Activated naive CD8-positive, alpha-beta T cell treated with anti-CD3 and anti-CD28 coated beads for 36 hours (primary cell): ENCODE measurements at places on chromosomes 4 and X. TPM values are rescaled to one million over a fixed set of nuclear protein-coding genes. Genes with fewer than 3 reads are reported as not detected.

The ART3 gene
- 0.60 TPM for total RNA-seq

The SYN1 gene
- 1.4 TPM for total RNA-seq

The PCGF3 gene
- total RNA-seq, result 19.7 TPM

The AFP gene
- total RNA-seq, result not detected

The SYP gene
- total RNA-seq, result 4.6 TPM

The ACSL1 gene
- total RNA-seq, result 15.9 TPM

The IL13RA1 gene
- total RNA-seq, result 0.42 TPM

The VCX gene
- not detected for total RNA-seq

The RNF128 gene
- total RNA-seq, result not detected

The HSD17B13 gene
- not detected for total RNA-seq

The RNF212 gene
- total RNA-seq, result 3.8 TPM

The ZCCHC18 gene
- 5.8 TPM for total RNA-seq

The TXK gene
- total RNA-seq, result 14.2 TPM

GRCh38 chr4:5188130-5188529 is 136.8 kb downstream of the STK32B start:
- H3K27ac ChIP-seq, result no peak overlapping the region
- no peak overlapping the region for H3K4me3 ChIP-seq
- H3K27me3 ChIP-seq, result peaks cover 6% of the 10 kb centered on the region
- DNase-seq, result no peak
- H3K4me1 ChIP-seq, result no peaks in the 10 kb centered on the region
- H3K36me3 ChIP-seq, result no peaks in the 10 kb centered on the region

- H3K4me1 ChIP-seq, result peaks cover 24% of the 10 kb centered on the region
- no peak for DNase-seq
- peaks cover 13% of the 10 kb centered on the region for H3K27me3 ChIP-seq
- H3K4me3 ChIP-seq, result no peak overlapping the region
- no peaks in the 10 kb centered on the region for H3K36me3 ChIP-seq
These were observed 24.8 kb upstream of the RBPJ start for GRCh38 chr4:26296021-26296420.

DNA sequence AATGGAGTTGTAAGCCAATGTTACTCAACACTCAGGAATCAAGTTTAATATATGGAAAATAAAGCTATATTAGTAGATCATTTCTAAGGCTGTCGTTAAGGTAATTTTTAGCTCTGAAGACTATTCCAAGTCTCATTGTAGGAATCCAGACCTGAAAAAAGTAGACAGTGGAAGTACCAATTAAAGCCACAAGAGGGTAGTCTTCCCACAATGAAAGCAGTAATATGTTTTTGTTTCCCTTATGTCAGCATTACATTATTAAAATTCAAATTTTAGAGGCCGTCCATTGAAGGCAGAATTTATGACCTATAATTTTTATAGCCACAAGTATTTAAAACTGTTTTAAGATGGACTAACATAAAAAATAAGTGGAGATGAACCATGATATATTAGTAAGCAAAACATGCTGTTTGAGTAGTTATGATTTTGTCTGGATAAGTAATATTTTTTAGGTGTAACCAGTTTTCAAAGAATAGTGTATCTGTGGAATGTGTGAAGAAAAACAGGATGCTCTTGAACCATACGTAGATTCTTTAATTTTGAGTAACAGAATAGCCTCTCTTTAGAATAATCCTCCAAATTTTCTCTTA is 372.6 kb upstream of the TECRL start:
- no peaks in the 10 kb centered on the region for H3K4me1 ChIP-seq
- no peak for DNase-seq
- no peaks in the 10 kb centered on the region for H3K27me3 ChIP-seq
- no peak overlapping the region for H3K4me3 ChIP-seq
- no peak overlapping the region for H3K27ac ChIP-seq

DNA sequence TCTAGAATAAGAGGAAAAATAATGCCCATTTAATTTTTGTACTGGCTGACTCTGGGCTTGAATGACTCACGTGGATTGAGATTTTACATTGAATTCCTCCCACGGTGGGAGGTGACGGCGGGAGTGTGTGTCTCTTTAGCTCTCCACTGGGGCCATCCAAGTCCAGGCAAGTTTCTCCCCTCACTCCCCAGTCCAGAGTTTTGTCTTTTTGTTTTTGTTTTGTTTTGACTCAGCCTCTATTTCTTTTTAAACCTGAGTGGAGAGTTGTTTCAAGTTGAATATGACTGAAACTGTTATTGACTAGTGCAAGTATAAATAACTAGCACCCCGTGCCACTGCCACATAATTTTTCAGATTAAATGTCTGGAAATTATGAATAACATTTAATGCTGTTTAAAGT is 13.6 kb downstream of the CHST7 start:
- H3K4me3 ChIP-seq, result no peak overlapping the region
- H3K27me3 ChIP-seq, result no peaks in the 10 kb centered on the region
- H3K27ac ChIP-seq, result no peak overlapping the region
- H3K36me3 ChIP-seq, result no peaks in the 10 kb centered on the region

- no peaks in the 10 kb centered on the region for H3K36me3 ChIP-seq
- no peak for DNase-seq
- no peak overlapping the region for H3K4me3 ChIP-seq
- no peaks in the 10 kb centered on the region for H3K4me1 ChIP-seq
These were observed 443.6 kb upstream of the AR start for GRCh38 chrX:67100031-67100884.

DNA sequence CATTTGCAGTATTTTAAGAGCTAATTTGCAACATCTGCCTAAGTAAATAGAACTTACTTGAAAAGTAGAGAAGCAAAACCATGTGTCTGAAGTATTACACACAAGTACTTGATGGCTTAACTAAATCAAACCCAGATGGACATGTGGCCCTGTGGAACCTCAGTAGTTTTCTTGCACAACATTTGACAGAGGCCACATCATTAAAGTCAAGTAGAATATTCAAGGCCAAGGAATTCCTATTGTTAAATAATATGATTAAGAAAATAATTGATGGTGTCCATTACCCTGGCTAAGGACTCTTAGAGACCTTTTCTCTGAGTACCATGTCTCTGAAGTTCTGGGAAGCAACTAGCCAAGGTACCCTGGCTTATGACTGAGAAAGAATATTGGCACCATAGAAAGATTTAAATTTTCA is 135.4 kb upstream of the OTUD4 start:
- H3K4me1 ChIP-seq, result no peaks in the 10 kb centered on the region
- H3K27me3 ChIP-seq, result peaks cover 8% of the 10 kb centered on the region
- DNase-seq, result no peak
- no peak overlapping the region for H3K27ac ChIP-seq
- no peak overlapping the region for H3K4me3 ChIP-seq

- no peaks in the 10 kb centered on the region for H3K36me3 ChIP-seq
- no peaks in the 10 kb centered on the region for H3K4me1 ChIP-seq
- no peak for DNase-seq
- no peak overlapping the region for H3K27ac ChIP-seq
These were observed 109.0 kb downstream of the RPS6KA6 start for GRCh38 chrX:84078991-84079390.

DNA sequence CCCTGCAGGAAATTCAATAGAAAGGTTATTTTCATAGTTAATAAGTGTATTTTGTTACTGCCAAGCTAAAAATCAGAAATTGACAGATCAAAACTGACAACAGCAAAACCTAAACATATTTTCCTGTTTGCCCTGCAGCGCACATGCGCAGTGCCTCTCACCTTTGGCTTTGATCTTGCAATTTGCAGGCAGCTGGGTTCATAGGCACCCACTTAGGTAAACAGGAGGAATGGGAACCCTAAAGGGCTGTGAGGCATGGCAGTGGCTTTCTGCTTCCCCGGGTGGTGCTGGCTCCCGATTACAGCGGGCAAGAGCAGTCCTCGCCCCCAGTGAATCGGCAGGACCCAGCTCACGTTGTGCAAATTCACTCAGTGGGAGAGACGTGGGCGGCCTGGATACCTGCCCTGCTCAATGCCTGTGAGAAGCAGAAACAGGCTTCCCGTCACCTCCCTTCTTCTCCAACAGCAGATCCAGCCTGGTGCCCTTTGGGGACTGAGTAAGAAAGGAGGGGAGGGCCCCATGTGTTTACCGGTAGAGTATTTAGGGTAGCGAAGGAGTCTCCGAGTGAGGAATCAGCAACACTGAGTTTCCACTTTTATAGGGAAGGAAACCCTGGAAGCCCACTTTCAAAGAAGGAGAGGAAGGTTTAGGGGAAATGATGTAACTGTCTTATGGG is 25.7 kb downstream of the CCKAR start:
- no peaks in the 10 kb centered on the region for H3K4me1 ChIP-seq
- DNase-seq, result no peak
- H3K36me3 ChIP-seq, result no peaks in the 10 kb centered on the region
- H3K4me3 ChIP-seq, result no peak overlapping the region

GRCh38 chr4:149708513-149709130 is 107.0 kb downstream of the IQCM start:
- no peaks in the 10 kb centered on the region for H3K4me1 ChIP-seq
- no peaks in the 10 kb centered on the region for H3K36me3 ChIP-seq
- no peaks in the 10 kb centered on the region for H3K27me3 ChIP-seq
- no peak overlapping the region for H3K4me3 ChIP-seq

GRCh38 chr4:23060776-23061175 is 368.0 kb downstream of the GBA3 start:
- H3K4me1 ChIP-seq, result no peaks in the 10 kb centered on the region
- no peak overlapping the region for H3K4me3 ChIP-seq

- H3K4me3 ChIP-seq, result no peak overlapping the region
- no peaks in the 10 kb centered on the region for H3K36me3 ChIP-seq
- no peak for DNase-seq
- H3K27me3 ChIP-seq, result peaks cover 5% of the 10 kb centered on the region
- no peak overlapping the region for H3K27ac ChIP-seq
These were observed 64.1 kb upstream of the TENM3 start for GRCh38 chr4:182179105-182179504.

DNA sequence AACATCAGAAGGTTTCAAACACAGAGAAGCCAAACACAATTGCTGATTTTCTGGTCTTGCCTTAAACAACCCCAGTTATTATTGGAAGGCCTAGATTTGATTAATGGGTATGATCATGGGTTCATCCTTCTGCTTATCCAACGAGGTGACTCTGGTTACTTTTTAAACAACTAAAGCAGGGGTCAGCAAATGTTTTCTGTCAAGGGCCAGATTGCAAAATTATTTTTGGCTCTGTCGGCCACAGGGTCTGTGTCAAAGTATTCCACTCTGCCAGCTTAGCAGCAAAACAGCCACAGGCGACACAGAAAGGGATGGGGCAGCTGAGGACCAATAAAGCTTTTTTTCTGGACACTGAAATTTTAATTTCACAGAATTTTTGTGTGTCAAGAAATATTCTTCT is 249.1 kb upstream of the STS start:
- H3K4me3 ChIP-seq, result no peak overlapping the region
- no peaks in the 10 kb centered on the region for H3K4me1 ChIP-seq
- no peaks in the 10 kb centered on the region for H3K36me3 ChIP-seq
- DNase-seq, result no peak
- no peak overlapping the region for H3K27ac ChIP-seq
- H3K27me3 ChIP-seq, result no peaks in the 10 kb centered on the region

DNA sequence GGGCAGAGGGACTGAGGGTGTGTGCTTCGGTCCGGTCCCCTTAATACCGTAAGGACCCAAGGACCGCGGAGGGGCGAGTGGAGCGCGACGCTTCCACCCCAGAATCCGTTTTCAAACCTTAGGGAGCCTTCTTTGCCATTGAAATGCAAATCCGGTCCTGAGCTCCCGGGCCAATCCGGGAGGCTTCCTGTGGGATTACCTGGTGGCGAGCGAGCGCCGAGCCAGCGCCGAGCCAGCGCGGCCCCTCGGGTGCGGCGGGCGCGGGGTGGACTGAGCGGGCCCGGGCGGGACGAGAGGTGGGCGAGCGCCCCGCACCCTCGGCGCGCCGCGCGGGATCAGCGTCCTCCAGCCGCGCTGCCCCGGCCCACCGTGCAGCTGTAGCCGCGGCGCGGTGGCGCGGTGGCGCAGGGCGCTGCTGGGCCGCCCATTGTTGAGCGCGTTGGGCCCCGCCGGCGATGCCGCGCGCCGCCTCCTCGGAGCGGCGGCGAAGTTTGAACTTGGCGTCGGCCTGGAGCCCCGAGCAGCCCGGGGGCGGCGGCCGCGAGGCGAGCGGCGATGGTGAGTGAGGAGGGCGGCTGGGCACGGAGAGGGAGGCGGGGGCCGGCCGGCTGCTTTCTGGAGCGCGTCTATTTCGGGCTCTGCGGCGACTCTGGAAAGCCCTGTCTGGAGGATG is 208.7 kb downstream of the SOWAHB start:
- no peaks in the 10 kb centered on the region for H3K36me3 ChIP-seq
- H3K27me3 ChIP-seq, result peaks cover 74% of the 10 kb centered on the region
- no peak overlapping the region for H3K27ac ChIP-seq
- peaks cover 19% of the 10 kb centered on the region for H3K4me1 ChIP-seq
- peak overlapping the region; percentile 69 for H3K4me3 ChIP-seq
- DNase-seq, result peak; percentile 42

GRCh38 chr4:13367244-13367643 is 116.9 kb downstream of the RAB28 start:
- DNase-seq, result no peak
- no peak overlapping the region for H3K27ac ChIP-seq
- H3K4me3 ChIP-seq, result no peak overlapping the region
- H3K4me1 ChIP-seq, result peaks cover 2% of the 10 kb centered on the region
- peaks cover 27% of the 10 kb centered on the region for H3K36me3 ChIP-seq

GRCh38 chr4:36042122-36042970 is 202.0 kb downstream of the ARAP2 start:
- no peak overlapping the region for H3K27ac ChIP-seq
- no peak overlapping the region for H3K4me3 ChIP-seq
- no peaks in the 10 kb centered on the region for H3K4me1 ChIP-seq
- no peak for DNase-seq

- H3K36me3 ChIP-seq, result no peaks in the 10 kb centered on the region
- no peak overlapping the region for H3K4me3 ChIP-seq
- no peak for DNase-seq
- H3K27me3 ChIP-seq, result no peaks in the 10 kb centered on the region
- H3K4me1 ChIP-seq, result no peaks in the 10 kb centered on the region
These were observed 344.7 kb downstream of the PCDH10 start for GRCh38 chr4:133493776-133494175.

- H3K27me3 ChIP-seq, result peaks cover 3% of the 10 kb centered on the region
- H3K4me1 ChIP-seq, result peaks cover 41% of the 10 kb centered on the region
- peak overlapping the region; percentile 80 for H3K27ac ChIP-seq
- DNase-seq, result no peak
- peaks cover 32% of the 10 kb centered on the region for H3K36me3 ChIP-seq
- peak overlapping the region; percentile 96 for H3K4me3 ChIP-seq
These were observed 2.0 kb downstream of the TMEM165 start for GRCh38 chr4:55397520-55398321.

GRCh38 chr4:15065516-15065915 is 63.2 kb downstream of the CPEB2 start:
- H3K4me1 ChIP-seq, result no peaks in the 10 kb centered on the region
- no peak overlapping the region for H3K27ac ChIP-seq
- no peak overlapping the region for H3K4me3 ChIP-seq
- peaks cover 9% of the 10 kb centered on the region for H3K36me3 ChIP-seq

DNA sequence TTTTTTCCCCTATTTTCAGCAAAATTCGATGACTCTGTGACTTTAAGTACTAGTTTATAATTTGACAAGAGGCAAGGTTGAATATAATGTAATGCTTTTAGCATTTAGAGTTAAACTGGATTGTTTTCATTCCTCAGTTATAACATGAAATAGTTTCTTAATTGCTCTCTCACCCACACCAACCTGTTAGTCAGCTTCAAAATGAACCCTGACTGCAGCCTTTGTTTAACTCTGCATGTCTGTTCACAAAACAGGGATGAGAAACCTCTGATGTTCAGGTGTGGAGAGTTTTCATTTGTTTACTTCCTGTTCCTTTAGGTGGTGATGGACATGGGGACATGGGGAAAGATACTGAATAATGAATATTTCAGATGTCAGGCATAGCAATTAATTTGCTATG is 49.9 kb upstream of the MND1 start:
- H3K27ac ChIP-seq, result no peak overlapping the region
- no peaks in the 10 kb centered on the region for H3K4me1 ChIP-seq
- no peaks in the 10 kb centered on the region for H3K27me3 ChIP-seq
- no peak for DNase-seq
- no peak overlapping the region for H3K4me3 ChIP-seq
